ENCODE measurements at places on chromosomes 13 and 19.

DNA sequence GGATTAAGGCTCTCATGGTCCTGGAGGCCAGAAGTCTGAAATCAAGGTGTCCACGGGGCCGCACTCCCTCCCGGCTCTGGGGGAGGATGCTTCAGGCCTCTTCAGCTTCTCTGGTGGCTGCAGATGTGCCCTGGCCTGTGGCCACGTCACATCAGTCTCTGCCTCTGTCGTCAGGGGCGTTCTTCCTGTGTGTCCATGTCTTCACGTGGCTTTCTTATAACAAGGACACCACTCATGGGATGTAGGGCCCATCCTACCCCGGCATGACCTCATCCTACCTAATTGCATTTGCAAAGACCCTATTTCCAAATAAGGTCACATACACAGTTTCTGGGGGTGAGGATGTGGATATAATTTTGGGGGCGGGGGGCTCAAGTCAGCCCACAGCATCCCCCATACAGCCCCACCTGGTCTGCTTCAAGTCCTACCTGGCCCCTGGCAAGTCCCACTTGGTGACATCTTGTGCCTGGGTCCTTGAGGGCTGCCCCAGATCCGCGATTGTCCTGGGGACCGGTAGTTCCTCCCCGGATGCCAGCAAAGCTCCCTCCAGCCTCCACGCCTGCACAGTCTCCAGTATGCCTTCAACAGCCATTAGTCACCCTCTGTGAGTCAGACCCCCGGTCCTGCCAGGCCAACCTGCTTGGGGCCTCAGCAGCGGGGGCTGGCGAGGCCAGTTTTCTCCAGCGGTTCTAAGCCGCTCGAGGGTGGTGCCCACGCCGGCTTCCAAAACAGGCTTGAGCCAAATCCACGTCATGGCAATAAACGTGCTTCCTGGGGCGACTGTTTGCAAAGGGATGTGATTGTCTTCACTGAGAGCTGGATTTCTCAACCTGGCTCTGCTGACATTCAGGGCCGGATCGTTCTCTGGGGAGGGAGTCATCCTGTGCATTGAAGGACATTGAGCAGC, 32.2 kb downstream of the MYO9B start:
- no peak for DNase-seq

DNA sequence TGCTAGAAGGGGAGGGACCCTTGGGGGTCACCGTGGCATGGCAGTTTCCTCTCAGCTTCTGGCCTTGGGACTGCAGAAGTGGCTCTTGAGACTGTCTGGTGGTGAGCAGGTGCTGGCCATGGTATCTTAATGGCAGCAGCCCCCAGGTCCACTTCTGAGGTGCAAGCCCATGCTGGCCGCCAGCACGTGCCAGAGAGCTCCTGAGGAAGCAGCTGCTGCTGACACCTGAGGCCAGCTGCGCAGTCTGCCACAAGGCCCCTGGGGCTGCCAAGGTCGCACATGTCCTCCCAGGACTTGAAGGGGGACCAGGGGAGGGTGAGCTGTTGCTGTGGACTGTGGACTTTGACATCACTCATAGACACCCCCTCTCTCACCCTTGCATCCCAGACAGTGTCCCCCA, 48.0 kb downstream of the NFIX start:
- peak; percentile 40 for DNase-seq

DNA sequence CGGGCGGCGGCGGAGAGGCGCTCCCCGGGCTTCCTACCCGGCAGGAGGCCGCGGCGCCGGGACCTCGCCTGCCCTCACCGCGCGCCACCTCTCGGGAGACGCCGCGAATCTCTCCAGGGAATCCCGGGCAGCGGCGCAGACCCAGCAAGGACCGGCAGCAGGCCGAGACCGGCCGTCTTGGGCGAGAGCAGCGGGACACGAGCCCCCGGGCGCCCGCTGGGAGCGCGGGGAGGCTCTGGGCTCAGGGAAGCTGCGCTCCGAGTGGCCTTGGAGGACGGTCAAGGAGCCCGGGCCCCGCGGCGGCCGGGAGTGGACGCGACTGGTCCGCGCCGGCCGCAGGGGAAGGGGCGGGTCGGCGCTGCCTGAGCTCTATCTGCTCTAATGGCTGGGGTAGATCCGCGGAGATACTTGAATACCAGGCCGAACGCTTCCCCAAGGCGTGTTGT, 14.7 kb downstream of the CDX2 start:
- no peak for DNase-seq

- no peak for DNase-seq
These were observed 8.9 kb downstream of the ZC3H4 start for GRCh38 chr19:47104680-47105079.

- DNase-seq, result no peak
These were observed 93.6 kb downstream of the RFC3 start for GRCh38 chr13:33911521-33911920.

DNA sequence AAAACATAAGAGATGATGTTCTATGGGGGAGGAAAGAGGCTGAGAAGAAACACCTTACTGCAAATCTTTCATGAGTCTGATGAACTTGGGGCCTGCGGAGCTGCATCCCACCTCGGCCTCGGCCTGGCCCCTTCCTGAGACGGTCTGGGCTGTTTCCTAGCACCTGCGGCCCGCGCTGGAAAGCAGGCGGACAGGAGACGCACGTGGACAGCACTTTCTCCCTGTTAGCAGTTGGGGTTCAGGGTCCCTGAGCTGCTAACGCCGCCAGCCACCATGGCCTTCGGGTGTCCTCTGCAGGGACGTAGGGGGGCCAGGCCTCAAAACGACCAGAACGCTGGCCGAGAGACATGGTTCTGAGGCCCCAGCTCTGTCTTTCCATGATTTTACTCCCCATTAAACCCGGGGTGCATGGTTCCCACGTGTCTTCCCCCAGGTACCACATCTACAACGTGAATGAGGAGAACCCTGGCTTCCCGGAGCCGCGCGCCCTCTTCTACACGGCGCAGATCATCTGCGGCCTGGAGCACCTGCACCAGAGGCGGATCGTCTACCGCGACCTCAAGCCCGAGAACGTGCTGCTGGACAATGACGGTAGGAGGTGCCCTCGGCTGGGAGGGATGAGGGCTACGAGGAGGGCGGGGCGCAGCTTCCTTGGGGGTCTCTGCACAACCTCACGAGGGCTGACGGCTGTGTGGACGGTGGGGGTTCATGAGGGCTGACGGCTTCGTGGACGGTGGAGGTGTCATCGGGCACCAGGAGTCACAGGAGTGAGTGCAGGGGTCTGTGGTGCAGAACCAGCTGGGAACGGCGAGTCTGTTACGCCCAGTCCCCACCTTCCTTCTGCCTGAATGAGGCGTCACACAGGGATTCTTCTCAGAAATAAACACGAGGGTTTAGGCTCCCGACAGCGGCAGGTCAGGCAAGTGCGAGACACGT, 4.3 kb downstream of the GRK1 start:
- no peak for DNase-seq

GRCh38 chr13:42649831-42650230, 75.9 kb downstream of the TNFSF11 start:
- DNase-seq, result no peak

- no peak for DNase-seq
These were observed 752.2 kb downstream of the EFNB2 start for GRCh38 chr13:105783261-105783660.

GRCh38 chr19:54670576-54671357, 8.0 kb downstream of the LILRB4 start:
- DNase-seq, result no peak

DNA sequence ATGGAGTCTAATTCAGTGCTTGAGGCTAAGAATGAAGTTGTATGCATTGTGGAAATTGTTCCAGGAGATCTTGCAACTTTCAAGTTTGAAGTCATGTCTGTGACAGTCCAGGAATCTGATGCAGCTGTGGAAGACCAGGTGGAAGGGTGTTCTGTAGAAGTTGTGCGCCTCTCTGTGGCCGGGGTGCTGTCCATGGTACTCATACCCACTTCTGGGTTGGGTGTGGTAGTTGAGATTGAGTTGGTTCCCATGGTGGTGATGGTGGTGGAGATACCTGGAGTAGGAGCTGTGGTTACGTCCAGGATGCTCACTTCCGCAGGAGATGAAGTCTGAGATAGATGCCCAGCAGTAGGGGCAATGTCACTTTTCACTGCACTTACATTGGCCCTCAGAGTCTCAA, 44.3 kb downstream of the MUC16 start:
- DNase-seq, result no peak

- DNase-seq, result no peak
These were observed 1.6 kb downstream of the RPL18 start for GRCh38 chr19:48617146-48617937.

DNA sequence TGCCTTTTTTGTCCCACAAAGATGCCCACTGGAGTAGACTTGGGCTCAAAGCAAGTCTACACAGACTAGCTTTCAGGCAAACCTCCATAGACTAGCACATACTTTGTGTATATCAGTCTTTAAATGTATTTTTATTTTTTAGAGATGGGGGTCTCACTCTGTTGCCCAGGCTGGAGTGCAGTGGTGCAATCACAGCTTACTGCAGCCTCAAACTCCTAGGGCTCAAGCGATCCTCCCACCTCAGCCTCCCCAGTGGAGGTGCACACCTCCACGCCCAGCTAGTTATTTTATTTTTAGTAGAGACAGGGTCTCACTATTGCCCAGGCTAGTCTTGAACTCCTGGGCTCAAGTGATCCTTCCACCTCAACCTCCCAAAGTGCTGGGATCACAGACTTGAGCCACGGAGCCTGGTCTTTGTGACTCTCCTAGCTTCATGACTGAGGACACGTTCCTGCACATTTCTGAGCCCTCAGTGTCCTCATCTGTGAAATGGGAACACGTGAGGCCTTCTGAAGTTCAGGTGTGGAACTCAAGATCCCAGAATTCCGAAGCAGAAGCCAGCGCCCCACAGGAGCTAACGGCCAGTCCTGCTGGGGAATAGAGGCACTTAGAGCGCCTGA, 5.1 kb upstream of the TPM4 start:
- no peak for DNase-seq

DNA sequence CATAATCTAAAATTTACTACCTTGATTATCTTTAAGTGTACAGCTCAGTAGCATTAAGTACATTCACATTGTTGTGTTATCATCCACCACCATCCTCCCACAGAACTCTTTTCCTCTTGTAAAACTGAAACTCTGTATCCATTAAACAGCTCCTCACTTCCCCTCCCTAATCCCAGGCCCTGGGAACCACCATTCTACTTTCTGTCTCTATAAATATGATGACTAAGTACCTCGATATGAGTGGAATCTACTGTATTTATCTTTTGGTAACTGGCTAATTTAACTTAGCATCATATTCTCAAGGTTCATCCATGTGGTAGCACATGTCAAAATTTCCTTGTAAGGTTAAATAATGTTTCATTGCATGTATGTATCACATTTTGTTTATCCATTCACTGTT, 49.0 kb upstream of the POMP start:
- no peak for DNase-seq

DNA sequence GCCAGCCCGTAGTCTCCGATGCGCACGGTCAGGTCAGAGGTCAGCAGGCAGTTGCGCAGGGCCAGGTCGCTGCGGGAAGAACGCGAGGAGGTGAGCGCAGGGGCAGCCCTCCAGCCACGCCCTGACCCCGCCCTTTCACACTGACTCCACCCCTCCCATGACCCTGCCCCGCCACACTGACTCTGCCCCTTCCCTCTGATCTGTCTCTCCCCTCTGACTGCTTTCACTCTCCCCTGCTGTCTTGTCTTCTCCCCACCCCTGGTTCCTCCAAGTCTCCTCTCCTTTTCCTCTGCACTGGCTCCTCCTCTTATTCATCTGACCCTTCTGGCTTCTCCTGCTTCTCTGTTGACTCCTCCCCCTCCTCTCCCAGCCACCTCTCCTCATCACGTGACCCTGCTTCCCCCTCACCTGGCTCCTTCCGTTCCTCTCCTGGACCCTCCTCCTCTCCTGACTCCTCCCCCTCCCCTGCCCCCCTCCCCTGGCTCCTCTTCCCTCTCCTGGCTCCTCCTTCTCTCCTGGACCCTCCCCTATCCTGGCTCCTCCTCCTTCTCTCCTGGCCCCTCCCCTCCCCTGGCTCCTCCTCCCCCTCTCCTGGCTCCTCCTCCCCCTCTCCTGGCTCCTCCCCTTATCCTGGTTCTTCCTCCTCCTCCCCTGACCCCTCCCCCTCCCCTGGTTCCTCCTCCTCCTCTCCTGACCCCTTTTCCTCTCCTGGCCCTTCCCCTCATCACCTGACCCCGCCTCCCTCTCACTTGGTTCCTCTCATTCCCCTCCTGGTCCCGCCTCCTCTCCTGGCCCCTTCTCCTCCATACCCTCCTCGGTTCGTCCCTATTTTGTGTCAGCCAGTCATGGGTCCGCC, 9.9 kb downstream of the LMTK3 start:
- no peak for DNase-seq

GRCh38 chr19:38852231-38853044, 2.7 kb upstream of the HNRNPL start:
- no peak for DNase-seq

- no peak for DNase-seq
These were observed 104.8 kb downstream of the TNFRSF19 start for GRCh38 chr13:23674795-23675640.

DNA sequence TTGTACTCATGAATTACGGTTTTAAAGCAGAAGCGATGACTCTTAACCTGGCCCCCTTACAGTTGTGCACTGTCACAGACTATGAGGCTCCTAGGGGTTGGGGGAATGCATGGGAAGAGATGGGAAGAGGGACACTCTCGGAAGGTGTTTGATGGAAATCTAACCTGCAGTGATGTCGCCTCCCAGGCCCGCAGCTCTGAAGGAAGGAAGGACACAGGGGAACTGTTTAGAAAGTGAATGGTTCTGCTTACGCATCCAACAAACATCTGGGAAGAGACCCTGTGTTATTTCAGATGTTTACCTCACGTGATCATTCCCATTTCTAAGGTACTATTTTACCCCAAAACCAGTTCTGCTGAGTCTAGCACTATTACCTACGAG, 48.0 kb upstream of the SLC7A9 start:
- no peak for DNase-seq

DNA sequence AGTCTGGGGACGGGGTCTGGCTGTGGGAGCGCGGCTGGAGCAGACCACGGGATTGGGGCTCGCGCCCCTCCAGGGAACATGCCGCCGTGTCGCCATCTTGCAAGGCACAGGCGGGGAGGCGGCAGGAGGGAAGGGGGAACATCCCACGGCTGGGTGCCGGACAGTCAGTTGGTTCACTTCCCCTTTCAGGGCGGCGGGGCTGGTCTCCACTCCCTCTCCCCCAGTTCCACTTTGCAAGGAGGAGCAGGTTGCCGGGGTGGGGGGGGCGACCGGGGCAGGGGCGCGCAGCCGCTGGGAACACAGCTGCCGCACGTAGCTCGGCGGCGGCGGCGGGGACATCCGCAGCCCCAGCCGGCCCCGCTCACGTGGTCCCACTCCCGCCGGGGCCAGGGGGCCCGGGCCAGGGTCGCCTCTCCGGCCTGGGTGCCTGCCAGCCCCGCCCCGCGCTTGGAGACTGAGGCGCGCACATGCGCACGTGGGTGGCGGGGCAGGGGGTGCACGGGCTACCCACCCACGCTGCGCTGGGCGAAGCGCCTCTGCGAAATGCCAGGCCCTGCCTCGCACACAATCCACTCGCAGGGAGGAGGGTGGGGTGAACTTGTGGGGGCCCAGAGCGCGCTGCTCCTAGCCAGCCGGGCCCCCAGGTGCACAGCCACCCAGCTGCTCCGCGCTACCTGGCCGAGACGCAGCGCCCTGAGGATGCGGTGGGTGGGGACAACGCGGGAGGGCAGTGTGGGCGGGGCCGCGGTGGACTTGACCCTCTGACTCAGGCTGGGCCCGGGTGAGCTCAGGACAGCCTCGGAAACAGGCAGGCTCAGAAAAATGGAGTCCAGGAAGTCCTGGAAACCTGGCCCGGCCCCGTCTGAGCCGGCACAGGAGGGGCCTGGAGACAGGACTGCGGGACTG, 6.4 kb downstream of the KLF16 start:
- no peak for DNase-seq

- no peak for DNase-seq
These were observed 45.9 kb upstream of the TFDP1 start for GRCh38 chr13:113538689-113539058.
